ENCODE measurements at places on chromosomes 1 and 21. TPM values are rescaled to one million over a fixed set of nuclear protein-coding genes. Genes with fewer than 3 reads are reported as not detected.

Gene TAS1R1
- total RNA-seq = not detected

Gene EPHB2
- 4.4 TPM for total RNA-seq

Gene C1orf167
- 1.8 TPM for total RNA-seq

Gene MROH7
- total RNA-seq = 23.0 TPM

Gene KRTAP10-4
- not detected for total RNA-seq

Gene RNU1-2
- total RNA-seq = under 0.01 TPM

Gene TSPAN1
- total RNA-seq = 8.9 TPM

GRCh38 chr1:32364836-32365235, 2.5 kb downstream of the TSSK3 start:
- no peak for DNase-seq

GRCh38 chr1:206785182-206785765, 13.0 kb upstream of the IL10 start:
- no peak for DNase-seq

DNA sequence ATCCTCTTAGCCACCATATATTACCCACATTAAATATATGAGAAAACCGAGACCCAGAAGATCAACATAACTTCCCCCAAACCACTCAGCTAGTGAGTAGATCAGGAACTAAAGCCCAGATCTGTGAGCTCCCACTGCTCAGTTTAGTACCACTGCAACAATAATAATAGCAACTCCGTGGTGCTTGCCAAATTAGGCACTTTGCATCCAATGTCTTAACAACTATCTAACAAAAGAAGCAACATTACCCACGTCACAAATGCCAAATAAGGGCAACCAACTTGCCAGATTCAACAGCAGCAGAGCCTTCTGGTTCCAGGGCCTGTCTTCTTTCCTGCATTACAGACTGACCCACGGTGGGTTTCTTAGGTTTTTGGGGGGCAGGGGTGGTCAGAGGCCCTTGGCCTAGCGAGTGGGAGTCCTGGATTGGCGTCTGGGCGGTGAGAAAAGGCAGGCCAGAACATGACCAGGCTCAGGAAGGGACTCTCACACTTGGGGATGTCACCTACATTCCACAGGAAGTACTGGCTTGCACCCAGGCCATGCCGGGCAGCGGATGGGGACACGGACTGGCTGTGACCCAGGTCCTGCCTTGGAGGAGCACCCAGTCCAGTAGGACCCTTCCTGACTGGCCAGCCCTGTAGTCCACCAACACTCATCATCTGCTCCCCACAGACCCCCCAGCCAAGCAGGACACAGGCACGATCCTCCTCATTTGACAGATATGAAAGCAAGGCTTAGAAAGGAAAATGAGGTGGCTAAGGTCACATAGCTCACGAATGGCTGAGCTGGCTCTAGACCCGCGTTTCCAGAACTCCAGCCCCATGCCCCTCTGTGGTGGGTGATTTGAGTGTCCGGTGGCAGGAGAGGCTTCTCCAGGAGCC, 4.6 kb downstream of the HCRTR1 start:
- no peak for DNase-seq

DNA sequence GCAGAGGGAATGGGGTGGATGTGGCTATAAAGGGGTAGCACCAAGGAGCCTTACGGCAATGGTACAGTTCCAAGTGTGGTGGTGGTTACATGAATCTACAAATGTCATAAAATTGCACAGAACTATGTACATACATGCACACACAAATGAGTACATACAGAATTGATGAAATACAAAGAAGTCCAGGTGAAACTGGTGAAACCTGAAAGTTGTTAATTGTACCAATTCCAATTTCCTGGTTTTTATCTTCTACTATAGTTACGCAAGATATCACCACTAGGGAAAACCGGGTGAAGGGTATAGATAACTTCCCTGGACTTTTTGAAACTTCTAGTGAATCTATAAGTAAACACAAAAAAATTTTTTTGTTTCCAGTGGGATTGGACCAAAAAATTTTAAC, 18.9 kb downstream of the HSF2BP start:
- no peak for DNase-seq

GRCh38 chr1:70536708-70537366, 125.8 kb downstream of the CTH start:
- no peak for DNase-seq

DNA sequence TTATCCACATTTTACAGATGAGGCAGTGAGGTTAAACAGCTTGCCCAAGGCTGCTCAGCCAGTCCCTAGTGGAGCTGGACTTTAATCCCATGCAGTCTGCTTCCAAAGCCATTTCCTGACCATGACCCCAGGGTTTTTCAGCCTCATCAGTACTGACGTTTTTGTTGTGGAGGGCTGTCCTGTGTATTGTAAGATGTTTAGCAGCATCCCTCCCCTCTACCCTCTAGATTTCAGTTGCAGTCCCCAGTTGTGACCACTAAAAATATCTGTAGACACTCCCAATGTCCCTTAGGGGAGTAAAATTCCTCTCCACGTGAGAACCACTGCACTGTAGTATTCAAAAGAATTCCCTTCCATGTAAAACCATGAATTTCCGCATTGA, 30.2 kb upstream of the C1orf105 start:
- no peak for DNase-seq

GRCh38 chr1:223125766-223126165, 17.3 kb downstream of the TLR5 start:
- no peak for DNase-seq

- no peak for DNase-seq
Observed at GRCh38 chr21:15682186-15682895, 47.4 kb upstream of the USP25 start.

DNA sequence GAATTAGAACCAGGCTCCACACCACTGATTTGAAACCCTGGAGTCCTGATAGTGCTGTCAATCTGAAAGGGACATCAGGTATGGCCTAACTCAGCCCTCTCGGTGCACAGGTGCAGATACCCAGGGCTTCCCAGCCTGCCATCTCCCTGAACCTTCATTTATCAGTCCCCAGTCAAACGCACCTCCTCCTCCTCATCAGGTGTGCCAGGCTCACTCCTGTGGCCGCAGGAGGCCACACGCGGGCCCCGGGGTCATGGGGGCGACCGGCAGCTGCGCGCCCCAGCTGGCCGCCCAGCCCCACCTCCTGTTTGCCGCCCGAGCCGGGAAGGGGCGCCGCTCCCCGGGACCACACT, 572 bp downstream of the FUCA1 start:
- DNase-seq = no peak

- no peak for DNase-seq
Observed at GRCh38 chr1:189275796-189276195, 1201.9 kb downstream of the BRINP3 start.

DNA sequence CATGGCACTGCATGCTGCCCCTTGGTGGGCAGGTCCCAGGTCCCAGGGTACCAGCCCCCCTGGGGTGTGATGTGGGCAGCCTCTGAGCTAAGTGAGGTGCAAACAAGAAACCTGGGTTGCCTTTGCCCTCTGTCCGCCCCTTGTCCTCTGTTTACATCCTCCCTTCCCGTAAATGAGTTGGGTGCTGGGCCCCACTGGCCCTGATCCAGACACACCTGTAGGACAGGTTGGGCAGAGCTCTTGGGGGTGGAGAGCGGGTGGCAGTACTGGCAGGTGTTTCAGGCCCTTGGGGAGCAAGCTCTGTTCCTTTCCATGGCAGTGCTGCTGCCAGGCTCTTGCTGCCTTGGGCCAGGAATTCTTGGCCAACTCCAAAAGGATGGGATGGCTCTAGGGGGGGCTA, 35.8 kb downstream of the ELF3 start:
- DNase-seq = no peak

- no peak for DNase-seq
Observed at GRCh38 chr1:214516434-214517326, 34.7 kb downstream of the PTPN14 start.

GRCh38 chr1:117128323-117129079, 7.0 kb upstream of the TRIM45 start:
- DNase-seq = no peak

GRCh38 chr21:46674430-46675007, 39.0 kb downstream of the PRMT2 start:
- DNase-seq = no peak

- DNase-seq = no peak
Observed at GRCh38 chr1:101509370-101509769, 272.6 kb downstream of the S1PR1 start.

- no peak for DNase-seq
Observed at GRCh38 chr1:97738270-97738669, 182.6 kb downstream of the DPYD start.

DNA sequence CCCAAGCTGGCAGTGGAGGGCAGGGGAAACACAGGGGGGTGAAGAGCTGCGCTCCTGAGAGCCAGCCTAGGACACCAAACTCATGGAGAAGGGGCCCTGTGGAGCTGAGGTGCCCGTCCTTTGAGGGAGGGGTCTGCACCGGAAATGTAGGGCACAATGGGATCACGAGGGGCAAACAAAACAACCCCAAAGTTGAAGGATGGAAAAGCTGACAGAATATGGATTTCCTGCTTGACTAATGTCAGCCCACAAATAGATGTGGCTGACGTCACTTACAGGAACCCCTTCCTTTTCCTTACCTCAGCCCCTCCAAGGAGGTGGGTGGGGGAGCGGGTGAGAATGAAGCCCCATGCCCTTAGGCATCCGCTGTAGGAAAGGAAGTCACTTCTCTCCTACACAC, 110.9 kb downstream of the KCNN3 start:
- peak; percentile 29 for DNase-seq

DNA sequence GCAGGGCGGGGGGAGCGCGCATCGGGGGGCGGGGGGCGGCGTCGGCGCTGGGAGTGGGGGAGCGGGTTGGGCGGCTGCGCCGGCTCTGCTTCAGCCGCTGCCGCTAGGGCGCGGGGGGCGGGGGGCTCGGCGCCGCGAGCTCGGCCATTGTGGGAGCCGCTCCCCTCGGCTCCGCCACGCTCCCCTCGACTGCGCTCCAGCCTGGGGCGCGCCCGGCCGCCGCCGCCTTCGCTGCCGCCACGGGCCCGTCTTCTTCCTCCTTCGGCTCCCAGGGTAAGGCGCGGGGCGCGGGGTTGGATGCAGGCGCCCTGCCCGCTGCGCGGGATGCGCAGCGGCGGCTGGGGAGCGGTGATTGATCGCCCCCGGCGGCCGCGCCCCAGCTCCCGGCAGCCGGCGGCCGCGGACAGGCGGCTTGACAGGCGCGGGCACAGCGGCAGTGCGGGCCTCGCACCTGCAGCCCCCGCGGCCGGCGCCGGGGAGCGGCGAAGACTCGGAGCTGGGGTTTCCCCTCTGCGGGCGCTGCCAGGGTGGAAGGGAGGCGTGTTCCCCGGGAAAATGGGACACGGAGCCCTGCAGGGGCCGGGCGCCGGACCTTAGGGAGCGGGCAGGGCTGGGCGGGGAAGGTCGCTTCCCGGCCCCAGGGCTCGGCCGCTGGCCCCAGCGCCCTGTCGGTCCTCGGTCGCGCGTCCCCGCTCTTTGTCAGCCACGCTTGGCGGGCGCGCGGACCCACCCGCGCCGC, 55.3 kb downstream of the NDUFS5 start:
- no peak for DNase-seq

- peak; percentile 50 for DNase-seq
Observed at GRCh38 chr1:42165511-42166210, 1.1 kb upstream of the GUCA2A start.

GRCh38 chr1:56799605-56800400, 19.4 kb downstream of the FYB2 start:
- DNase-seq = no peak

DNA sequence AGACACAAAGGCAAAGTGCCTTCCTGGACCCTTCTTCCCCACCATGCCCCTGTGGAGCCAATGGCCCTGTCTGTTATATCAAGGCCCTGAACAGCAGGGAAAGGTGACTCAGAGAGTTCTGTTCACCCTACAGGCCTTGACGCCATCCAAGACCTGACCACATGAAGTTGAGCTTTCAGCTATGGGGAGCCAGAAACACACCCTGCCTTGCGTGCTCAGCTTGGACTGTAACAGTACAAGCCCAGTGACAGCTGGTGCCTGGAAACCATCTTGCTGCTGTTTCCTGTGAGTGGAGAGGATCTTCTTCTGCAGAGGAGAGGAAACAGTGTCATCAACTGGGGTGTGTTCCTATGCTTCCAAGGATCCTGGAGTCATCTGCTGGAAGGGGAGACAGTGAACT, 165.0 kb upstream of the IRF2BP2 start:
- peak; percentile 67 for DNase-seq

DNA sequence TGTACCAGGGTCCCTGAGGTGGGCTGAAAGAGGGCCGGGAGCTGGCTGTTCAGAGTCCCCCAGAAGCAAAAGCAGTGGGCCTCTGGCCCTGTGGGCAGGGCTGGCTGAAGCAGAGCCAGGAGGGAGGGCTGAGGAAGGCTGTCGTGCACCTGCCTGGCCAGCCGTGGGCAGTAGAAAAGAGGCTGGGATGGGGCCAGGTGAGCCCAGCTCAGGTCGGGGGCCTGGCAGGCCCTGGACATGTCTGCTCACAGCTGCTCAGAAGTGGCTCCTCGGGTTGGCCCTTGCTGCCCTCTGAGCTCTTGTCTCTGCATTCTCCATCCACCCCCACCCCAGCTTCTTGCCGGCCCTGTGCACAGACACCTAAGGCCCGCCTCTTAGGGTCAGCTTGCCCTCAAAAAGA, 60.0 kb downstream of the TCP10L start:
- peak; percentile 54 for DNase-seq

- DNase-seq = no peak
Observed at GRCh38 chr1:185561629-185562028, 172.6 kb upstream of the HMCN1 start.

- DNase-seq = no peak
Observed at GRCh38 chr21:40625991-40626390, 221.0 kb downstream of the DSCAM start.

DNA sequence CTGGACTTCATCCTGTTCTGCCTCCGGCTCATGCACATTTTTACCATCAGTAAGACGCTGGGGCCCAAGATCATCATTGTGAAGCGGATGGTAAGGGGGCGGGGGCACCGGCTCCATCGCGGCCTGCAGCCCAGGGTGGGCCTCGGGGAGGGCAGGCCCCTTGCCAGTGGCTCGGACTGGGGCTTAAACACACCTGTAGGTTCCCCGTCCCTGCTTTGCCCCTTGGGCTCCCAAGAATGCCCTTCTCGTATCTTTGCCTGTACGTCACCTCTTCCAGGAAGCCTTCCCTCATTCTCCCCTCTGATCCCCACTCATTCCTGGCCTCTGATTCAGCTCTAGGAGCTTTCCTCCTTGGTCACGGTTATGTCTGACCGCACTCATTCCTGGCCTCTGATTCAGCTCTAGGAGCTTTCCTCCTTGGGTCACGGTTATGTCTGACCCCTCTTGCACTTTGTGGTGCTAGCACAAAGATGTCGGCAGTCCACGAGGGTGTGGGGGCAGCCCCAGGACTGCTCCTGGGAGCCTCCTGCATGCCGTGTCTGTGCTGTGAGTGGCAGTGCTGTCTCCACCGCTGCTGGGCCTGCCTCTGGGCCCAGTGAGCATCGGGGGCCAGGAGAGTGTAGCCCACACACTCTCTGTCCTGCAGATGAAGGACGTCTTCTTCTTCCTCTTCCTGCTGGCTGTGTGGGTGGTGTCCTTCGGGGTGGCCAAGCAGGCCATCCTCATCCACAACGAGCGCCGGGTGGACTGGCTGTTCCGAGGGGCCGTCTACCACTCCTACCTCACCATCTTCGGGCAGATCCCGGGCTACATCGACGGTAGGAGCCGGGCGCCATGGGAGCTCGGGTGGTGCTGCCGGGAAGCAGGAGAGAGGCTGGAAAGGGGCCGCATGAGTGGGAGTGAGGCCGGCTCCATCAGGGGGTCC, 49.1 kb upstream of the LRRC3 start:
- DNase-seq = no peak
